ENCODE measurements at places on chromosomes 6 and 20.

DNA sequence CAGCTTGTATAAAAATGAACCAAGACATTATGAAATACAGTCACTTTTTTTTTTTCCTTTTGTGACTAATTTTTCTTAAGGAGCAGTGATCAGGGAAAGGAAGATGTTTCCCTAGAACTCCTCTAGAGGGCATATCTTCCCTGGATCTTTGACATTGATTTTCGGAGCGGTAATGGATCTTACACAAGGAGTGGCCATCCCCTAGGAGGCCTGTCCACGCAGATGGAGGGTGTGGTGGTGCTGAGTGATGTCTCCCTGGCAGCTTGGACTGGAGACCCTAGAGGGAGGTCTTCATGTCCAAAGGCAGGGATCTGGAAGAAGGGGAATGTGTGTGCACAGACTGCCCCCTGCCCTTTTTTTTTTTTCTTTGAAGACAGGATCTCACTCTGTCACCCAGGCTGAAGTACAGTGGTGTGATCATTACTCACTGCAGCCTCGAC lies 7.0 kb upstream of the KIFC1 start:
- DNase-seq = no peak

DNA sequence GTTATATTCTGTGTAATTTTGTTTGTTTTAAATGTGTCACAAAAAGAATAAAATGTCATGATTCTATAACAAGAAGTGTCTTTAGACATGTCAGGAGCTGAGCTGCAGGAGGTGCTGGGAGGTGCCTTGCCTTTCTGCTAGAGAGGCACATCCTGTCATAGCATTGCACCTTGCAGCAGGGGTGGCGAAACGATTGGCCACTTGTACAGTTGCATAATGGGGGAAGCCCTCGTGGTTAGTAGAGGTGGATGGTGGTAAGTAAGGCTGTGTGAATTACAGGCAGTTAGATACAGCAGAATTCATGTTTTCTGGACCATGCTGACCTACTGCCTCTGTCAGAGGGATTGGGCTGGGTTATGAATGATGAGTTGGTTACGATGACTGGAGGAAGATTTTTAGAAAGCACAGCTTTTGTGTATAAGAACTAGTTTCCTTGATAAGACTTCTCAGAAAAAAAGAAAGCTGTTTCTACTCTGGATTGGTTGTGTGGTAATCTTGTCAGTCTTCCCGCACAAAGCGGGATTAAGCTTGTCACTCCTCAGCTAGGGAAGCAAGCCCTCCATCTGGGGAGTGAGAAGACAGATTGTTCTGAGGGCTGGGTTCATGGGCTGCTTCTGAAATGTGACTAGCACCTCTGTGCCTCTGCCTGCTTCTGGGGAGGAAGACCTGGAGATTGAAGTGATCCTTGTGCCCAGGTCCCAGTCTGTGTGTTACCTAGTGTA lies 74.9 kb downstream of the FOXO3 start:
- no peak for DNase-seq

- DNase-seq = no peak
Measured at GRCh38 chr6:133369773-133370272, 128.7 kb downstream of the EYA4 start.

- DNase-seq = no peak
Measured at GRCh38 chr20:38258545-38259215, 1.9 kb downstream of the KIAA1755 start.

GRCh38 chr20:32024683-32025295 lies 14.6 kb downstream of the CCM2L start:
- DNase-seq = no peak

- DNase-seq = no peak
Measured at GRCh38 chr6:116251568-116252384, 2.1 kb downstream of the TSPYL4 start.

GRCh38 chr20:4153251-4153650 lies 137.9 kb upstream of the RNF24 start:
- no peak for DNase-seq

DNA sequence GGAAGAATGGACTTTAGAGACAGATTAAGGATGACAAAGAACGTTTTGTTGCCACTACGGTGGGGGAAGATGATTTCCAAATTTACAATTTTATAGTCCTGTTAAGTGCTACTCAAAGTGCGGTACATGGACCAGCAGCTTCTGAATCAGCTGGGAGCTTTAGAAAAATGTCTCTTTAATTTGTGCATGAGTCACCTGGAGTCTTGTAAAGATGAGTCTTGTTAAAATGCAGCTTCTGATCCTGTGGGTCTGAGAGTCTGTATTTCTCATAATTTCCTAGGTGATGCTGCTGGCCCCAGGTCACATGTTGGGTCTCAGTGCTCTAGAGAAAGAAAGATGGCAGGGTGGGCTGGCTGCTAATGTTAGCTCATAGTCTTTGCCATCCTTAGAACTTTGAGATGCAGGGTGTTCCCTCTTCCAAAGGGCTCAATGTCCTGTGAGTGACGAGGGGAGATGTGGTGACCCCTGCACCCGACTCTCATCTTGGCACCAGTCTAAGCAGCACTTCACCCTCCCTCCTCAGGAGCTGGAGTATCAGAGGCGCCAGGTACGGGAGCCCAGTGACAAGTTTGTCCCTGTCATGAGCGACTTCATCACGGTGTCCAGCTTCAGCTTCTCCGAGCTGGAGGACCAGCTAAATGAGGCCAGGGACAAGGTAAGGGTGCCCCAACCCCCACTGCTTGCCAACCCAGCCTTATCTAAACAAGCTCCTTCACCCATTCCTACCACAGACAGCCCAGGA lies 34.5 kb downstream of the MOCS1 start:
- DNase-seq = no peak

GRCh38 chr6:119686240-119686639 lies 336.7 kb upstream of the MAN1A1 start:
- DNase-seq = no peak

DNA sequence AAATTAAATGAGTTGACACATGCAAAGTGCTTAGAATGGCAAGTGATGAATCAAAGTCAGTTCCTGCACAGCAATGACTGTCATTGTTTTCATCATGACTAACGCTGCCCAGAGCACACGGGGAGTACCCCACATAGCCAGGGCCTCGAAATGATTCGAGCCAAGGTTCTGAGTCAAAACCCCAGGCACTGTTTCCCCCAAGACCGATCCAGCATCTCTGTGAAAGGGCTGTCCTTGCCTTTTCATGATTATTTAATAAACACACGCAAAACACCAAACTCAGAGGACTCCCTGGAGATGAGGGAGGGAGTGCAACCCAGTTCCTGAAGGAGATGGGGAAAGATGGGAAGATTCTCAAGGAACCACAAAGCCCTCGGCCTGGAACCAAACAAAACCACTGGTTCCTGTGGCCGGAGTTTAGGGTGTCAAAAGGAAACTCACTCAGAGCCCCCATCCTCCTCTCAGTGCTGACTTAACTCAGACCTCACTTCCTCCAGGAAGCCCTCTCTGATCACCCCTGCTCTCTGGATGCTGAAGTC lies 3.8 kb downstream of the PREX1 start:
- no peak for DNase-seq

- no peak for DNase-seq
Measured at GRCh38 chr20:60587986-60588385, 629.8 kb downstream of the CDH26 start.

- no peak for DNase-seq
Measured at GRCh38 chr6:158798311-158798710, 20.9 kb downstream of the EZR start.

GRCh38 chr20:19251506-19251905 lies 39.1 kb downstream of the SLC24A3 start:
- no peak for DNase-seq

DNA sequence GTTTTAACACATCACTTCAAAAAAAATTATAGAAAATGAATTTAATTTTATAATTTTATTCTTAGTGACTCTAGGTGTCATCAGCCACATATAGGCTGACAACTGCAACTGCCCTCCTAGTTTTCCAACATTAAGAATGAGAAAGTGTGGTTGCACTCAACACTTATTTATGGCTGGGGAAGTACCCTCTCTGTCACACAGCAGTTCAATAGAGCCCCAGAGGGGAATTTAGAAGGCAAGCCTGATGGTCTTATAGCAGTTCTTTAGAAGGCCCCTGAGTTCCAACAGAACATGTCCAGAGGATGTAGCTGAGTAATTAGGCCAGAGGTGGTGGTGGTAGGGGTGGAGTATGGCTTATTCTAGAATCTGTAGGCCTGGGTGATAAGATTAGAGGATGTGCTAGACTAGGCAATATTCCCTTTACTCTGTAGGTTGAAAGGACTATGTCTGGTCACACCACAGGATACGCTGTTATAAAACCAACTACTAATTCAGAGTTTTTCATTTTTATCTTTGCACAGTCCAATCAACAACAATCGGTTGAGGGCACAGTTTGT lies 226.5 kb upstream of the CITED2 start:
- DNase-seq = no peak

- DNase-seq = no peak
Measured at GRCh38 chr6:151095538-151096254, 144.1 kb upstream of the AKAP12 start.

- DNase-seq = no peak
Measured at GRCh38 chr6:109714611-109715010, 23.5 kb downstream of the FIG4 start.

- DNase-seq = no peak
Measured at GRCh38 chr6:120348926-120349325, 985.4 kb downstream of the TBC1D32 start.
